Stimulated activated CD8-positive, alpha-beta memory T cell treated with anti-CD3 and anti-CD28 coated beads, Interleukin-7, amount 100 ng/mL, for 4 hours (primary cell): ENCODE measurements at places on chromosomes 5 and 9.

- DNase-seq, result no peak
Observed at GRCh38 chr9:2263665-2264064, 248.5 kb downstream of the SMARCA2 start.

GRCh38 chr9:98456156-98456613, 200.7 kb upstream of the TBC1D2 start:
- DNase-seq, result no peak

DNA sequence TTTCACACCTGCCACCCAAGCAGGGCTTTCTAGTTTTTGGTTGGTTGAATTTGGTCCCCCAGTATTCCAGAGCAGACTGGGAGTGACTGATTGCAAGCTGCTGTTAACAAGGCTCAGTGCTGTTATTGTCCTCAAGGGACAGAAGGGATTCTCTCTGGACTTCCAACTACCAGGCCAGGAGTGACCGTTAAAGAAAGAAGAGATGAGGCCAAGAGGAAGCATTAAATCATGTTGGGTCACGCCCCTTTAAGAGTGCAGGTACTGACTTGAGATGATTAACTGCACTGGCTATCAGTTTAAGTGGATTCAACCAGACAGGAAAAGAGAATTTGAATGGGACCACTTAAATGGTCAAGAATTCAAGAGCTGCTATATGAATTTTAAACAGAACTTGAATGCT, 220.8 kb upstream of the PCSK5 start:
- DNase-seq, result no peak

DNA sequence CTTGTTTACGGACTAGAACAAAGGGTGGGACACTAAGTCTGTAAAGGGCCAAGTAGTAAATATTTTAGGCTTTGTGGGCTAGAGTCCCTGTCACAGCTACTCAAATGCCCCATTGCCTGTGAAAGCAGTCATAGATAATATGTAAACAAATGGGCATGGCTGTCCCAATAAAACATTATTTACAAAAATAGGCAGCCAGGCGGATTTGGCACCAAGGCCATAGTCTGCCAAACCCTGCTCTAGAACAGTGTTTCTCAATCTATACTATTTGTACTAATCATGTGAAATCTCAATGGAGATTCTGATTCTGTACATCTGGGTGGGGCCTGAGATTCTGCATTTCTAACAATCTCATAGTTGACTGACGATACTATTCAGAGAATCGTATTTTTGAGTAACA, 92.0 kb downstream of the RFX3 start:
- DNase-seq, result no peak

DNA sequence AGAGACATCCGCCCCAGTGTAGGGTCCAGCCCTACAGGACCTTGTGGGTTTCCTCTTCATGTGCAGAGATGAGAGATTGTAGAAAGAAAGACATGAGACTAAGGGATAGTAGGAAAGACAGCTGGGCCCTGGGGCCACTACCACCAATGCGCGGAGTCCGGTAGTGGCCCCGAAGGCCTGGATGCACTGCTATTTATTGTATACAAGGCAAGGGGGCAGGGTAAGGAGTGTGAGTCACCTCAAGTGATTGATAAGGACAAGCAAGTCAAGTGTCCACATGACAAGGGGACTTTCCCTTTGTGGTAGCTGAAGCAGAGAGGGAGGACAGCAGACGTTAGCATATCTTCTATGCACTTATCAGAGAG, 6.2 kb upstream of the TMEM141 start:
- DNase-seq, result no peak

GRCh38 chr9:87113874-87114273, 166.6 kb upstream of the GAS1 start:
- no peak for DNase-seq

- no peak for DNase-seq
Observed at GRCh38 chr9:136577941-136578625, 32.2 kb upstream of the NOTCH1 start.

DNA sequence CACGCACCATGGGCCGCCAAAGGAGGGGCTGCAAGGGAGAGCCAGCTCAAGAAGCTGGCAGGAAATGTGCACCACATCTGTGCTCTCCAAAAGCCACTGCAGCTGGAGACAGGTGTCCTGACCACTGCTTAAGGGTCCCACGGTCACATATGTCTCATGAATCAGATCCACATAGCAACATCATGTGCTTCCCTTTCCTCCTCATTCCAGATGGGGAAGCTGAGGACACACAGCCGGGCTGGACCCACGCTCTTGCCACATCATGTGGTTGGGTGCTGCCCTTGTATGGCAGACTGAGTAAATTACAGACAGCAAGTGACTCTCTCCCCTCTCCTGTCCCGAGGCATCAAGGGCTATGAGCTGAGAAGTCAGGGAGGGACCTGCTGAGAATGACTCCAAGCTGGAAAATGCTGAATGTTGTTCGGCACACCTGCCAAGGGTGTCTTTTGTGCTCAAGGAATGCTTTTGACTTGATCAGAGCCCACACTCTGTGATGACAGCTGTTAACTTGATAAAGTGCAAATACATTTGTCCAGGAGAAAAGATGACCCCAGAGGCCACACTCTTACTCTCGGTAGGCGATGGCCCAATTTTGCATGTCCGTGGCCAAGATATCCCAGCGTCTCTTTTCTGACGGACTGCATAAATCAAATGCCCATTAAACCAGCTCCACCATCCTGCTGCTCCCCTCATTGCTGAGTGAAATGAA, 58.2 kb downstream of the NSUN2 start:
- no peak for DNase-seq

GRCh38 chr5:153774686-153775085, 264.0 kb downstream of the FAM114A2 start:
- DNase-seq, result no peak

DNA sequence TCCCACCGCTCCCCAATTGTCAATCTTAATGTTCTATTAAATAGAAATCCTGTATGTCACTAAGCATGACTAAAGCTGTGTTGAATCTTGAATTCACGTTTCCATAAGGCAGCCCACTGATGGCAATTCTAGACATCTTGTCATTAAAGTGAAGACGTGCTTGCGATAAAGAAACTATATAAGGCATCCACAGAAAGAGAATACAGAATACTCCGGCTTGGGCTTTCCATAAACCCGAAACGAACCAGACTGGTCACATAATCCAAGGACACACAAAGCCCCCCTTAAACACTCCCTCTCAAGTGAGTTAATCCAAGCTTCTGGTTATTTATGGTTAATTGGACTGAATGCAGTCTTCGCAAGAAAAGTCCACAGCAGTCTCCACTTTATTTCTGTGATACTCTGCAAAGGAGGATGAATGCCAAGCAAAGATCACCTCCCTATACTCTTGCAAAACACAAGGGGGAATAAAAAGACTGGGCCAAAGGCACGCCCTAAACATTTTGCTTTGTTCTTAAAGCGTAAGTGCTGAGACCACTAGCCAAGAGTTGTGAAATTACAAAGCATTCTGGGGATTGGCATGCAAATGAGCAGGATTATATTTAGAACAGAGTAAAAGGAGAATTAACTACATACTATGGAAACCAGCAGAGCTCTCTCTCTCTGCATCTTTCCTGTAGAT, 54.7 kb downstream of the DPYSL3 start:
- no peak for DNase-seq

- DNase-seq, result no peak
Observed at GRCh38 chr9:8857926-8858595, 1058.5 kb upstream of the DMAC1 start.

GRCh38 chr5:109034306-109034705, 286.6 kb downstream of the FER start:
- no peak for DNase-seq

DNA sequence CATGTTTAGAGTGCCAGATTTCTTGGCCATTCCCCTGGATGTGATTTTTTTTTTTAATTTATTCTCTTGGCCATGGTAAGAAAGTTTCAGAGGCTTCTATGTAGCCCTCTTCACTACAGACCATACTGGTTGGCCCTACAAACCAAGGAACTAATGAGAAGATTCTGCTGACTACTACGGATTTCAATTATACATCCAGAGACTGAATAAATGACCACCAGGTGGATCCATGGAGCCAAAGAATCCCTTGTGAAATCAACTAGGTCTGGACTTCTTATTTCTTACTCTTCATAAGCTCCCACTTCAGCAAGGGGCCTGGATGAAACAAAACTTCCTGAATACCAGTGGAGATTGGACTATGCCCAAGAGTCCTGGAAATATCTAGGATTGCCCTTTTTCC, 27.6 kb downstream of the ZNF622 start:
- no peak for DNase-seq

DNA sequence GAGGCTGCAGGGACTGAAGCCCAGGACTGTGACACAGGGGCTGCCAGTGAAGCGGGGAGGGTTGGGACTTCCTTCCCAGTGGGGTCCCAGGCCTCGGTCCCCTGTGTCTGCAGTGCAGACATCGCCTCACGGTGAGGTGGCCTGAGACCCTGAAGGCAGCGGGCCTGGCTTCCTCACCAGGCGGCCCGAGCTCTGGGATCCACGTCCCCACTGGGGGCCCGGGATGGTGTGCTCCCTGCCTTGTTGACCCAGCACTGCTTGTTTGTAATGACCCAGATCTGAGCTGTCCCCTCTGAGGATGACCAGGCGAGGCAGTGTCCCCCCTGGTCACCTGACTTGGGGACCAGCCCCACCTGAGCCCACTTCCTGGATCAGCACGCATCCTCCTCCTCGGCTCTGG, 53.1 kb downstream of the COL5A1 start:
- DNase-seq, result no peak

- no peak for DNase-seq
Observed at GRCh38 chr5:90338712-90339372, 70.7 kb downstream of the CETN3 start.

GRCh38 chr9:16029796-16030363, 477.0 kb downstream of the CCDC171 start:
- no peak for DNase-seq

DNA sequence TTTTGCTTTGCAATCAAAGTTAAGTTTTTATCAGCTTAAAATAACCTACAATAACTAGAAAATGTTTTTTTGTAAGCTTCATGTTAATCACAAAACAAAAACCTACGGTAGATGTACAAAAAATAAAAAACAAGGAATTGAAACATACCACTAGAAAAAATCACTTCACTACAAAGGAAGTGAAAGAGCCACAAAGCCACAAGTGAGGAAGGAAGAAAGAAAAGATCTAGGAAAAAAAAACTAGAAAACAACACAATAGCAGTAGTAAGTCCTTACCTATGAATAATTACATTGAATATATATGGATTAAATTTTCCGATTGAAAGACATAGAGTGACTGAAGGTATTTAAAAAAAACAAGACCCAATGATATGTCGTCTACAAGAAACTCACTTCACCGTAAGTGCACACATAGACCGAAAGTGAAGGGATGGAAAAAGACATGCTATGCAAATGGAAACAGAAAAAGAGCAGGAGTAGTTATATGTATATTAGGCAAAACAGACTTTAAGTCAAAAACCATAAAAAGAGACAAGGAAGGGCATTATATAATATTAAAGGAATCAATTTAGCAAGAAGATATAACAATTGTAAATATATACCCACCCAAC, 13.4 kb upstream of the ZDHHC21 start:
- DNase-seq, result no peak

- no peak for DNase-seq
Observed at GRCh38 chr5:4361753-4362152, 766.1 kb downstream of the IRX1 start.

DNA sequence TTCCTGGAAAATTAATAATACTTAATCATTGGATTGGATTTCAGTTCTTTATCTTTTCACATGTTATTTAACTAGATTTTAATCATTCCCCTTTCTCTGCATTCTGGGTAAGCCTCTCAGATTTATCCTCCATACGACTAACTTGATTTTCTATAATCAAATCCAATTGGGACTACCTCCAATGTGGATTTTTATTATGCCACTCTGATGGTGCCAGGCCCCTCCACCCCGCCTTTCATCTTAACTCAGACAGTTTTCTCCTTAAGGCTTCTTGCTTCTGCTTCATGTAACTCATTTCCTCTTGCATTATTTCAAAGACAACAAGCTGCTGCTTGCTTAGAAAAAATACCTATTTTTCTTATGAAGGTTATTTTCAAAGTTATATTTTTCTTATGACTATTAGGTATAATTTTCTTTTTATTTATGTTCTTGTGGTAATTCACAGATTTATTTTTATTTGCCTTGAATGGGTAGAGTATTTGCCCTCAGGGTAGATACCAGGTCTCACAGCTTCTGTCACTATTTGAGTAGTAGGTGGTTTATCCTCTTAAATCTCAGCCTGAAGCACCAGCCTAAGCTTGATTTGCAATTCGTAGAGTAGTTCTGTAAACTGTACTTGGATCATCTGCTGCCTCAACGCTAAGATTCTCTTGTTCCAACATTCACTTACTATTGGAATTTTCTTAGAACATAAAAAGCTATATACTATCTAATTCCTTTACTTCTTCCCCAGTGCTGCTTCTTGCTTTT, 659.0 kb upstream of the ARRDC3 start:
- no peak for DNase-seq

- no peak for DNase-seq
Observed at GRCh38 chr5:176542135-176542595, 5.0 kb upstream of the RNF44 start.

DNA sequence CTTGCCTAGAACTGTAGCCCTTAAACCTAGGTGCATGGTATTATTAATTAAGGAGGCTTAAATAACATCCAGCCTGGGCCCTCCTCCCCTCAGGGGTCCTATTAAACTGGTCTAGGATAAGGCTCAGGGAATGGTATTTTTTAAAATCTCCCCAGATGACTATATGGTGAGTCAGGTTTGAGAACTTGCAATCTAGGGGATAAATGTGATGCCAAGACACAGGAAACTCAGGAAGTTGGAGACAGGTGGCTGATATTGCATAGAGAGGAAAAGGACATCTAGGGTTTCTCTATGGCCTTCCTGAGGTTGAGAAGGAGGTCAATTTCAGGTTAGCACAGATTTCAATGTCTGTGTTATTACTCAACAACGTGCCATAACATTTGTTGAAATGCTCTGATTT, 581.0 kb downstream of the TLE1 start:
- no peak for DNase-seq

DNA sequence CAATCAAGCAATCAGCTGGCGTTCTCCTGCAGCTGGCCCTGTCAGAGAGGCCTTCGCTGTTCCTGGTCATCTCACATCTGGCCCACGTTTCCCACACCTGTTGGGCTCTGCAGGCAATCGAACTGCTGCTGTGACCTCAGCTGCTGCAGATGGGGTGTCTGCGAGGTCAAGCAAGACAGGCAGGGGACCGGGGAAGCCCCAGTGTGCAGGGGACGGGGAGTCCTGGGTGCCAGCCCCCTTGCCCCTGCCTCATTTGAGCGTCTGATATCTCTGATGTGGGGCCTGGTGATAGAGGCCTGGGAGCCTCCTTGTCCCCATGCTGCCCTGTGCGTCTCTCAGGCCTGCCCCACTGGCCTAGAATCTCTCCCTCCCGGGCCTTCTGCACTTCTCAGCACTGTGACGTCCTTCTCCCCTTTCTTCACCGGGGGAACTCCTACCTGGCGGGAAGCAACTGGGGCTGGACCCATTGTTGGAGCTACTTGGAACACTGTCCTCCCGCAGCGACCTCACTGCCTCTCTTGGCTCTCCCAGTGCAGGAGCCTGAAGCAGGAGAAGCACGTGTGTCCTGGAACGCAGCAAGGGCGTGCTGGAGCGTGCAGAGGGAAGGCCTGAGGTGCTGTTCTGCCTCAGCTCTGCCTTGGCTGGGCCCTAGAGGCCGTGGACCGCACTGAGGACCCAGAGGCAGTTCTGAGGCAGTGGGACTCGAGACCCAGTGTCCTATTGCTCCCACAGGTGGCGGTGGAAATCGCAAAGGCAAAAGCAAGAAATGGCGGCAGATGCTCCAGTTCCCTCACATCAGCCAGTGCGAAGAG, 3.9 kb downstream of the GRK6 start:
- DNase-seq, result no peak

- no peak for DNase-seq
Observed at GRCh38 chr5:108481355-108481931, 99.5 kb upstream of the FBXL17 start.
